ENCODE measurements at places on chromosomes 16 and 17.

GRCh38 chr17:42387661-42388380 is 421 bp downstream of the STAT3 start:
- no peak for DNase-seq

DNA sequence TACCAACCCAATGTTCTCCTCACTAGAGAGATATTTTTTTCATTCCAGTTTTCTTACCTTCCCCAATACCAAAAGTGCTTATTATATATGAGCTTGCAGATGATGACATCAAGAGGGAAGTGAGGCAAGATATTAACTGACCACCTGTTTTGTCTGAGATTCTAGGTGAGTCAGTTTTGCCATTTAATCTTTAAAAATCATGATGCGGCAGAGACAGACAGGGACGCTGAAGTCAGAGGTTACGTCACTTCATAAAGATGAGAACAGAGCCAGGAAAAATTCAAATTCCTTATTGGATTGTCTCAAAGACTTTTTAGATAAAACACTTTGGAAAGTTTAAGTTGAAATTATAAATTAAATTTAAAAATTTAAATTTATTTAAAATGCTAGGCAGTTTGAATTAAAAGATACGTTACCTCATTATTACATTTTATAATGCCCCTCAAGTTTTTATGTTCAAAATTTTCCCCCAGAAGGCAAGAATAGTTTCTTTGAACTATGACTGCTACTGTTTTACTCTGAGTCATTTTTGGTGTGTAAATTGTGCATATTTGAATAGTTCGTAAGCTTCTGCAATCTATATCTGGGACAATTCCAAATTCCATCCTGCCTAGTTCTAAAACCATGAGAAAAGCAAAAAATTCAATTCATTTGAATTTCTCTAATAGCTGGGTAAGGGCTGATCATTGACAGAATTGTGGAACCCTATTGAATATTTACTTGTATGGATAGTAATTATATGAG is 839.6 kb upstream of the GOT2 start:
- no peak for DNase-seq

- DNase-seq: no peak
These were observed 42.3 kb upstream of the ZNF750 start for GRCh38 chr17:82881900-82882714.

- DNase-seq: peak; percentile 27
These were observed 10.5 kb downstream of the TMIGD1 start for GRCh38 chr17:30323262-30323894.

DNA sequence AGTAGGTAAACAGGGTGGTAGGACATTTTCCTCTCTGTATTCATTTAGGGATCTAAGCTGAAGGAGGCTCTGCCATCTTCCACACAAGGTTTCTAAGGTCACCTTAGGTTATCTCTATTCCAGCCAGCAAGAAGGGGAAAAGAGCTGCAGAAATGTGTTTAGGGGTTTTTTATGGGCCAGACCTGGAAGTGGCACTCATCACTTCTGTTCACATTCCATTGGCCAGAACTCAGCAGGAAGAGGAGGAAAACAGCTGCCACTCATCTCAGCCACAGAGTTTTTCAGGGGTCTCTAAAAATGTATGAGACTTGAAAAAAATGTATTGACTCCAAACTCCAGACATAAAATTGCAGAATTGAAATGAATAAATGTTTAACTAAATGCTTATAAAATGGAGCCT is 65.8 kb downstream of the FTO start:
- no peak for DNase-seq

- DNase-seq: no peak
These were observed 124.8 kb upstream of the ERCC4 start for GRCh38 chr16:13795131-13795530.

DNA sequence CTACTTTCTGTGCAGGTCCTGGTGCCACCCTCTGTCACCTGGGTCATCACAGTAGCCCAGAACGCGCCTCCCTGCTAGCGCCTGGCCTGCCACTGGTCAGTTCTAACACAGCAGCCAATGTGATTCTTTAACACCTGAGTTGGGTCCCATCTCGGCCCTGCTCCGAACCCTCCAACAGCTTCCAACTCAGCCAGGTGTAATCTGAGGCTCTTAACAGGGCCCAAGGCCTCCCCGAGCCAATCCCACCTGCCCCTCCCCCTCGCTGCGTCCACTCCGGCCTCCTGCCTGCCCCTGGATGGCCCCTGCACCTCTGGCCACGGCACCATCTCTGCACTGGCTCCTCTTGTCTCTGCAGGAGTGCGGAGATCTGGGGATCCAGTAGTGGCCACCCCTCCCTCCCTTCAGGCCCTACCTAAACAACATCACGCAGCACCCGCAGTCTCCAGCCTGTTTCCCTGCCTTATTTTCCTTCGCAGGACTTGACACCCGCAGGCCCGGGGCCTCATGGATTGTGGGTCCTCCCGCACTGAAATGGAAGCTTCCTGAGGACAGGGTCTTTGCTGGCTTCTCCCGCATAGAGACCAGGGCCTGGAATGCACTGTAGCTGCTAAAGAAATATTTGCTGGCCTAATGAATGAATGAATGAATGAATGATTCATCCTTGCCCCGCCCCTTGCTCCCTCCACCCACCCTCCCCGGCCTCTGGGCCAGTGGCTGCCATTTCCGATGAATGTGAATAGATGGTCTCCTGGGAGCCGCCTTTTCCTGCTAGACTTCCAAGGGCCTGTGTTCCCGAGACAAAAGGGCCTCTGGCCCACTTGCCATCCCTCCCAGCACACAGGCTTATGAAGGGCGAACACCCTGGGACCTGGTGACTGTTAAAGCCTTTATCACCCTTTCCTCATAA is 174.8 kb upstream of the FOXF1 start:
- no peak for DNase-seq

DNA sequence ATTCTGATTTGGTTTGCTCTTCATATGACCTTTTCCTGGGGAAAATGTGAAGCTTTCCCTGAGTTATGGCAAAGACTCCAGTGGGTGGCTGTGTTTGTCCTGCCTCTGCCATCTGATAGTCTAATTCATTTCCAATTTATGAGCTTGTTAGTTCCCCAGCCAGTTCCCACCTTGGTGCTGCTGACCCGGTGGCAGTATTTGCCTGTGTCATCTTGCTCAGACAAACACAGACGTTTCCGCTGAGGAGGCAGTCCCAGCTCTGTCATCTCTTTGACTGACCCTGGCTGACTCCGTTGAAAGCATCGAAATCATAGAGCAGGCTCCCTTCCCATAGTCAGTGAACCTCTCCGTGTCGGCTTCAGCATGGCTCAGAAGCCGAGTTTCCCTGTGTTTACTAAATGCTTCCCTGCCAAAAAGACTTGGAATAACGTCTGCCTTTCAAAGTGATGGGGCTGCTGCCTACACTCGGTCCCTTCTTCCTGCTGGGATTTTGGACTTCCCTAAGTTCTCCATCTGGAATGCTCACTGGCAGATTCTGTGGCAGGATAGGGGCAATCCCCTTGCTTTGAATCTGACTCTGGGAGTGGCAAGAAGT is 538.3 kb downstream of the NPIPA7 start:
- no peak for DNase-seq

DNA sequence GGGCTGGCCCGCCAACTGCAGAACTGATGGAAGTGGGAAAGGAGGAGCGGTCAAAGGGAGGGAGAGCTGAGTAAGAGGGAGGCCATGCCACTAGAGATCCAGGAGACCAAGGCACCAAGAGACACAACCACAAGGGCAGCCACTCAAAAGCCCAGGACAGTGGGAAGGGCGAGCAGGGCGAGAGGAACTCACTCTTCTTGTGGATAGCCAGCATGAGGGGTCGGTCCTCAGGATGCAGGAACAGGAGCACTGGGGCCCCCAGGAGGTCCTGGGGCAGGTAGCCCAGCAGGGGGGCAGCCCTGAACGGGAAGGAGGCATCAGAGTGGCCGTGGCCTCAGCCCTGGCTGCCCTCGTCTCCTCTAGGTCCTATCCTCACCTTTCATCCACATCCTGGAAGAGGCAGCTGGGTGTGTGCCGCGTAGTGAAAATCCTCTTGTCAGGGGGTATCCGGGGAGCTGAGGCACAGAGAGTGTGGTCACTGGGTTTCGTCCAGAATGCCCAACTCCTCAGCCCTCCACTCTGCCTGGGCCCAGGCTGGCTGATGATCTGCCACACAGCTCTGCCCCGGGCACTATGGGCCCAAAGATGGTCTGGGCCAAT is 4.3 kb downstream of the PER1 start:
- no peak for DNase-seq

GRCh38 chr17:78105101-78105500 is 23.5 kb downstream of the TMC6 start:
- DNase-seq: no peak

DNA sequence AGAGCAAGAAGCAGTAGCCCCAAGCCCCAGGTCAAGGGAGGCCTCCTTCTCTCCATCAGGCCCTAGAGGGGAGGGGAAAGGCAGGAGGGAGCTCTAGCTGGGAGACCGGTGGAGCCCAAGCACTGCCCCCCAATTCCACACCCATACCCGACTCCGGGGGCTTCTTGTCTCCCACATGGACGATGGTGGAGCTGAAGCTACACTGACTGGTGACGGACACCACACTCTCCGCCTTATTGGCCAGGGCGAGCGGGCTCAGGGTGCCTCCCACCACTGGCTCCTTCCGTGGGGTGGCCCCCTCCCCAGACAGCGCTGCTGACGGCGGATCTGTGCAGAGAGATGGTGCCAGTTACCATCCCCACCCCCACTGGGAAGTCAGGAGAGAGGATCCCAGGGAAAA is 6.4 kb downstream of the PER1 start:
- DNase-seq: no peak

GRCh38 chr17:81018044-81018802 is 16.7 kb upstream of the BAIAP2 start:
- no peak for DNase-seq

DNA sequence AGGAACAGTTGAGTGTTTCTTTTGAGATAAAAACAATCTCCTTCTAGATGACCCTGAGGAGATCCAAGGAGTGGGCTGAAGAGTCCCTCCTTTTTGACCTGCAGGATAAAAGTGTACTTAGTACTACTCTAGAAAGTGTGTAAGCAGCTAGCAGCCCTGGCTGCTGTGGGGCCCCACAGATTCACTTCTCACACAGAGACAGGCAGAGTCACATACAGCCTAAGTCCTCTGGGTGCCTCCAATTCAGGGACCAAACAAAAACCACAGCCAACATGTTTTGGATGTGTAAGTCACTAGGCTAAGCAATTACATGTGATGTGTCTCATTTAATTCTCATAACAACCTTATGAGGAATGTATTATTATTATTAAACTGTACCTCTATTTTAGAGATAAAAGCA is 97.1 kb downstream of the TMEM100 start:
- DNase-seq: no peak

DNA sequence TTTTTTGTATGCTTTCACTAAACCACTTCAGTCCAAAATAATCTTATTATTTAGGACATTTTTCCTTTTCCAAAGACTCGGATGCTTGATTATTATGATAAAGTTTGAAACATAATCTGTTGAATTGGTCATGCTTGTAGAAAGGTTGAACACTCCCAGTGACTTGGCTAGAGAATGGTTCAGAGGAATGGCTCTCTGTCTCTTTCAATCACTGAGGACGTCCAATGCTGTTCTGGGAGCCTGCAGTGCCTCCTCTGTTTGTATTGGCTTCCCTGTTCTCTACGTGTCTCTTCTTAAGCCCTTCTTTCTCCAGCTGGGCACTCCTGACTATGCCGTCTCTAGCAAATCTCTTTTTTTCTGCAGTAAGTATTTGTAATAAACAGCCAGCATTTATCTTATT is 369.0 kb upstream of the DYNLRB2 start:
- DNase-seq: no peak

DNA sequence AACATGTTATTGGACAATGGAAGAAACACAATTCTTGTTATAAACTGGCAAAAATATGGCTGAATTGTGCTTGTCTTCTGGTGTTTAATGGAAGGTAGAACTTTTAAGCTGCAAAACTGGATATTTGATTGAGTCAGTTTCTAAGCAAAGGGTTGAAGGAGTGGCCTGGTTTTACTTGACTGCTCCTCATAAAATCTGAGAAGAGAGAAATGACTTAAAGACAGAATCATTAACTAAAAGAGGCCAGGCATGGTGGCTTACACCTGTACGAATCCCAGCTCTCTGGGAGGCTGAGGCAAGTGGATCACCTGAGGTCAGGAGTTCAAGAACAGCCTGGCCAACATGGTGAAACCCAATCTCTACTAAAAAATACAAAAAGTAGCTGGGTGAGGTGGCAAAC is 770.7 kb downstream of the CDH11 start:
- no peak for DNase-seq

DNA sequence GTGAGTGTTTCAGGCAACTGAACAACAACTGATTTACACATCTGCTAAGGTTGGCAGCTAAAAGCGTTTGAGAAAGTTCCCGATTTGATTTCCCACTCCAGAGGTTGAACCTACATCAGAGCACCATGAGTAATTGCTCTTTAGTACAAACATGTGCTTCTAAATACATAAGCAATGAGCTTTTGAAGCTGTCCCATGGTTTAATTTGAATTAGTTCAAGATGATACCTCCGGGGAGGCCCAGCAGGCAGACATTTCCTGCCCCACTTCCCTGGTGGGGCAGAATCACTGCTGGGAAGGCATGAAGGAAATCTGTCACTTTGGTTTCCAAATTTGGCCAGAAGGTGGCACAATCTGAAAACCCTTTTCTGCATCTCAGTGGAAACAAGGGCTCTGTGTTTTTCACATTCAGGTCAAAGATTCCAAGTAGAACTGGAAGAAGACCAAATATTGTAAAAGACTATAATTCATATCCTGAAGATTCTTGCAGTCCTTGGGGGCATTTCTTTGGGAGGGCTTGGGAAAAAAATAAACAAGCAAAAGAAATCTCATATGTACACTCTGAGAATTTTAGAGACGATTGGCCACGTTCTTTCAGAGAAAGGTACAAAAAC is 176.2 kb upstream of the FAM20A start:
- DNase-seq: no peak

DNA sequence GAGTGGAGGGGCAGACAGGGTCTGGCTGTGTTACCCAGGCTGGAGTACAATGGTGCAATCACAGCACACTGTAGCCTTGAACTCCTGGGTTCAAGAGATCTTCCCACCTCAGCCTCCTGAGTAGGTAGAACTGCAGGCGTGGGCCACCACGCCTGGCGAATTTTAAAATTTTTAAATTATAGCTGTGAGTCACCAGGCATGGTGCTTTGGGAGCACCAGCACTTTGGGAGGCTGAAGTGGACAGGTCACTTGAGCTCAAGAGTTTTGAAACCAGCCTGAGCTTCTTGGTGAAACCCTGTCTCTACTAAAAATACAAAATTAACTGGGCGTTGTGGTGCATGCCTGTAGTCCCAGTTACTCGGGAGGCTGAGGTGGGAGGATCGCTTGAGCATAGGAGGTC is 114.0 kb downstream of the CHD9 start:
- no peak for DNase-seq

DNA sequence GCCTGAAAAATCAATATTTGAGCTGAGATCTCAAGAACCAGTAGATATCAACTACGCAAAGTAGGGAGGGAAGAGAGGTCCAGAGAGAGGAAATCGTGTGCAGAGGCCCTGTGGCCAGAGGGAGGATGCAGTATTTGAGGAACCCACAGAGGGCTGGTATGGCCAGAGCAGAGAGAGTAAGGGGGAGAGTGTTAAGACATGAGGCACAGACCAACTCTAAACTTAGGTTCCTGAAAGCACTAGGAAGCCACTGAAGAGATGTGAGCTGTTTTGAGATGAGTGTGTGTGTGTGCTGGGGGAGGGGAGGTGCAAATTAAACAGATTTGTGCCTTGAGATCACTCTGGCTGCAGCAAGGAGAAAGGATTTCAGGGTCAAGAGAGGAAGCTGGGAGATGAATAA is 10.9 kb downstream of the SLC13A2 start:
- DNase-seq: no peak

GRCh38 chr16:72604375-72604774 is 432.4 kb upstream of the PMFBP1 start:
- no peak for DNase-seq

GRCh38 chr16:73126525-73126853 is 78.6 kb upstream of the ZFHX3 start:
- DNase-seq: no peak

Data from NCI-H187 treated with DMSO at 0.1 percent for 48 hours (cell line).